CD4-positive, alpha-beta T cell treated with Interferon alpha-2 for 1 hour (primary cell): ENCODE measurements at places on chromosomes 5 and 9.
A peak's percentile ranks its signal among the peaks of the same experiment; 100 is the strongest.

DNA sequence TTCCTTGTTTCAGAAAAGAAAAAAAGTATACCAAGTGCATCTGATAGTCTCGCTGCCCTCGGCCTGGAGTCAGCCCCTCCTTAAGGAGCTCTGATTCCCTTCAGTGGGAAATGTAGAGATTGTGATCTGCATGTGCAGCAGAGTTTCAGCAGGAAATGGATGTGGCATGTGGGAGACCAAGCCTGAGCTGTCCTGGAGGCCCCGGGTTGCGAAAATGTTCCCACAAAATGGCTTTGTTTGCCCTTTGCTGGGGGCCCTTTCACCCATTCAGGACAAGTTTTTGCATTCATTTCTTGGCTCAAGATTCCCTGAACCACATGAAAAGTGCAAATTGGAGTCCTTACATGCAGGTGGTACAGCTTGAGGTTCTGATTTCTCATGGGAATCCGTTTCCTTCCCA, 230.9 kb downstream of the GADD45G start:
- DNase-seq, result no peak

- DNase-seq, result no peak
Observed at GRCh38 chr5:104178066-104178465, 615.5 kb upstream of the NUDT12 start.

- DNase-seq, result no peak
Observed at GRCh38 chr9:115032296-115032695, 85.7 kb downstream of the TNC start.

DNA sequence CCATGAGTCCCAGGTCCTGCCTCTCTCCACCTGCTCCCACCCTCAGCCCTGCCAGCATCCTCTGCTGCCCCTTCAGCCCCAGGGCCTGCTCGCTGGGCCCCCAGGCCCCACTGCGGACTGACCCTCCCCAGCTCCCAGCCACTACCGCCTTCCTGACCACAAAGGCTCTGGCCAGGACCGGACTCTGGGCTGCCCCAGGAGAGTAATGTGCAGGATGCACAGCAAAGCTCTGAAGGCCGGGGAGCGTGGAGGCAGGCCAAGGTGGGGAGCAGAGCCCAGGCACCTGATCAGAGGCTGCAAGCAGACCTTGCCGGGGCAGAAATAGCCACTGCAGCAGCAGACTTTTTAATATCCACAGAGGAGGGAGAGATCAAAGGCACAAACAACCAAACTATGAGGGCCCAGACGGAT, 27.9 kb downstream of the IPPK start:
- no peak for DNase-seq

DNA sequence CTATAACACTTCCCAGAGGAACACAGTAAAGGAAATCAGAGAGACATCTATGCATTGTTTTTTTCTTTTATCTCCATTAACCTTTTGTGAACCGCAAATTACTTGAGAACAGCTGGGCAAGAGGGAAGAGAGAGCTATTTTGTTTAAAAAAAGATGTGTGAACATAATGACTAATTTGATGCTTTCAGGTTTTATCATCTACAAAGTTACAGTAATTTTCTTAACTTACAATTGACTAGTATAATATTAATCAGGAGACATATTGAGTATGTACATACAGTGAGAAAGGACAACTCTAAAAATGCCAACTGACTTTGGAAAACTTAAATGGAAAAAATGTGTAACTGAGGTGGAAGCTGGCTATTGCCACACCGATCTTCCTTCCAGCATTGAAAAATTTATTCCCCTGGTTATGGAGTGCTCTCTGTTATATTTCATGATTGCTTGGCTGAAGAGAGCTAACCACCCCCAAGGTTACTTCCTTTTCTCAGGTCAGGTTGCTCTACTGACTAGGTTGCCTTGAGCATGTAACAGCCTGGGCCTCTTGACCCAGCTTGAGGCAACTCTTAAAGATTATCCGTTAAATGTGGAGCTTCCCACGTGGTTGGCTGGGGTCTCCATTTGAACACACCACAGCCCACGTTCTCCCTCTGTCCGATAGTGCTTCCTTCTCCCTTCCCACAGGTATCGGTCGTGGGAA, 62.6 kb upstream of the C6 start:
- DNase-seq, result no peak

DNA sequence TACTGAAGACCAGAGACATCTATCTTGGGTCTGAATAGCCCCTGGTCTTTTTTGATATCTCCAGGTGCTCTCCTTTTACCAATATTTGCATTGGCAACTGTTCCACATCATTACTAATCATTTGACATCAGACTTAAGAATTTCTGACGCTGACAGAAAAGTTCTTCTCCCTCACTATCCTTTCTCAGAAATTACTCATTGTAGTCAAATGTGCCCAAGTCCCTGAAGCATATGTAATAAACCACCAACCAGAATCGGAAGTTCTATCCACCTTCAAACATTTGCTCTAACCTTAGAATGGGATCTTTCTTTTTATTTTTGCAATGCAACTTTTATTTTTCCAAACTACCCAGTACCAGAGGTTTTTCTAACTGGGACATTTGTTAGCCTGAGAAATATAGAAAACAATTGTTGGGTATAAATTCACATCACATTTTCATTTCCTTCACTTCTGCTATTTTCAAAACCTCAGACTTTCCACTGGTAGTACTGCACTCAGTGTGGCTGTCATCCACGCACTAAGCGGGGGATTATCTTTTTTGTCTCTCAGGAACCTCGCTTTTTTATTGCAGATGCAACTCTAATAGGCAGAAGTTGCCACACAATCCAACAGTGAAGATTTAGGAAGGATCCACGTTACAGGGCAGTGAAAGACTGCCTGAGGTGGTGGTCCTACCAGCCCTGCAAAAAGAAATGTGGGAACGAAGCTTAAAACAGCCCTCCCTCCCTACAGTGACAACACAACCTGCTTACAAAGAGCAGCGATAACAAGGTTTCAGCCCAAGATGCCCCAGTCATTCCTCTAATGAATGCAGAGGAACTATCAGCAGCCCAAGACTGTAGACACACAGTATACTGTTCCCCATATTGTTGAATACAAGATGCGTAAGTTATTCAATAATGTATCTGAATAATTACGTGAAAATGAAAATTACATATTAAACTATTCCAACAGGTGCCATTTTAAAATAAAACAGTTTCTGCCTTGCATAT, 201.2 kb downstream of the EBF1 start:
- no peak for DNase-seq

- DNase-seq, result no peak
Observed at GRCh38 chr9:903886-904285, 62.4 kb downstream of the DMRT1 start.

DNA sequence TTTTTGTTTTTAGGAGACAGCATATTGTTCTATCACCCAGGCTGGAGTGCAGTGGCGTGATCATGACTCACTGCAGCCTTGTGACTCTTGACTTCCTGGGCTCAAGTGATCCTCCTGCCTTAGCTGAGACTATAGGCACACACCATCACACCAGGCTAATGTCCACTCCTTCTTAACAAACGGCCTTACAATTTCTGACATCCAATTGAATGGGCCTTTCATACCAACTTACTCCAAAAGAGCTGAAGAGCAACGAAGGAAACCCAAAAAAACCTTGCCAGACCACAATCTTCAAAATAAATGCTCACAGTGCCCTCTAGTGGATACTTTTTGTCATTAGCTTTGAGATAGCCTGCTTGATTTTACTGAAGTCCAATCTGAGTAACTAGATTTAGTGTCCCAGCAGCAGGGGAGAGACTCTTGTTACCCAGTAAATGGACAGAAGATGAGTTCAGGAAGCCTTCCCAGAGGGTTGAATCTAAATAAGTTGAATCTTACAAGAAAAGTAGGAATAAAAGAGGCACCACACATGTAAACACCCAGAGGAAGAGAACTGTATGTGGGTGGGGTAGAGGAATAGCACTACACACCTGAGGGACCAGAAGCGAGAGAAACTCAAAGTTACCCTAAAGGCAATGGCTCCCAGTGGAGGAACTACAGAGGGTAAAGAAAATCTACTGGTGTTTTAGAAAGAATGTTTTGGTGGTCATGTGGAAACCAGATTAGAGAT, 9.3 kb downstream of the ZNF622 start:
- DNase-seq, result peak; percentile 18
